ENCODE measurements at places on chromosomes 6 and 20.

DNA sequence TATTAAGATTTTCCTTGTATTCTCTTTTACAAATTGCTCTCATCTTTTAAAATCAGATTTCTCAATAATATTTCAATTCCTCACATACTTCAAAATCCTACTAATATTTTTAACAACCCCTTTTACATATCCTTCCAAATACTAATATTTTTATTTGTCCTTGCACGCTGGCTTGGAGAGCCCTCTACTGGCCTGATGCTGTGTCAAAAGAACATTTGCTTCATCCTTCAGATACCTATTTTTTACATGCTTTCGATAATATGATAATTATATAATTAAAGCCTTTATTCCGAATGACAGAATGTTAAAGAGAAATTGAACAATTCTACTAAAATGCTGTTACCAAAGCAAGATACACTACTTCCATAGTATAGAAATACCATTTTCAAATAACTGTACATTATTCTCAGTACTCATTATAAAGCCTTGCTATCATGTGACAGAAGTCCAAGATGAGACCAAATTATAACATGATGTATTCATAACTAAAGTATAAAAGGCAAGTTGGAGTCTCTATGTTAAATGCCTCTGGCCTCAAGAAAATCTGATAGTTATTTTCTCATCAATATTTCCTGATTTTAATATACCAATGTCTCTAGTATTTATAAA, 39.0 kb upstream of the PLN start:
- DNase-seq: no peak

GRCh38 chr6:24905483-24905882, 30.3 kb downstream of the RIPOR2 start:
- DNase-seq: no peak

DNA sequence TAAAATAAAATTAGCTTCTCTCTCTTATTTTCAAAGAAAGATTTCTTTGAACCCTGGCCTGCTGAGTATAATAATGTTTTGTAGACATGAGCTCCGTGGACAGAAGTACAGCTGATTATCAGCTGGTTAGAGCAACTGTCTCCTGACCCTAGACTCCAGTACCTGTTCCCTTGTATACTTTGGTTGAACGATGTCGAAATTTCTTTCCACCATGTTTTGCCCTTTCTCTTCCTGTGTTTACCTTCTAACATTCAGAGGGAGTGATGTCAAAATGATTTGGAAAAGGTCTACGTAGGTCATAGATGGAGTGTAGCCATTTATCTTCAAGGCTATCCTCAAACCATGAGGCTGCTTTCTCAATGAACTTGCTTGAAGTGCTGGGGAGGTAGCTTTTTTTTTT, 16.8 kb upstream of the ADTRP start:
- DNase-seq: no peak

DNA sequence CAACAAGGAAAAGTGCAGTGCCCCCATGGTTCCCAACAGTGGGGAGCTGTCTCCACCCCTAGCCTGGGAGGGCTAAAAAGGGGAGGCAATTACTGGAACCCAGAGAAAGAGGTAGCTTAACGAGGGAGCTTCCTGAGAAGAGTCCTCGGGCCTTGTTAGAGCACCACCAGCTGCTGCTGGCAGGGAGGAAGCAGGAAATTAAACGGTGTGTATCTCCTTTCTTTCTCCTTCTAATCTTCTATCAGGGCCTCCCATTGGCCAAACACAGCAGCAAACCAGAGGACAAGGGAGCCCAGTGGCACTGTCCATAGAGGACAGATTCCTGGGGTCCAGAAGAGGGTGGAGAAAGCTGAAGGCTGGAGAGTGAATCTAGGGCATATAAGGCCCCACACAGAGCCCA, 7.6 kb upstream of the BTN2A2 start:
- no peak for DNase-seq

DNA sequence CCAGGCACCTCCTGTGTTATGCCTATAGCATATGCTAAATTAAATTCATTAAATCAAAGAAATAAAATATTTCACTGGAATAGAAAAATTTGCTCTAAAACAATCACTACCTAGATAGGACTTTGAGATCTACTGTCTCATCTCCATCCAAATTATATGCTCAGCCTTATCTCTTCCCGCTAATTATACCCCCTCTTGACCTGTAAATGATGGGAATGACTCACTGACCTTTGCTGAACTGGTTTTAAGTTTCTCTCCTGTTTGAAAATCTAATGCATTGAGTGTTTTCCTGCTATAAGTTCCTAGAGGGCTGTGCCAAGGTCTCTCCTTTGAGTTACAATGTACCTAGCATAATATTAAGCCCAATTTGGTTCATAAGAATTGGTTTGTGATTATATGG, 110.1 kb downstream of the BMP2 start:
- DNase-seq: no peak

- no peak for DNase-seq
Observed at GRCh38 chr20:41229259-41229658, 88.3 kb downstream of the ZHX3 start.

All from activated CD4-positive, CD25-positive, alpha-beta regulatory T cell treated with anti-CD3 and anti-CD28 coated beads, Interleukin-2, amount 50 U/mL, for 72 hours (primary cell).